NCI-H2227 treated with DMSO at 0.1 percent for 48 hours (cell line): ENCODE measurements at places on chromosomes 11 and 22.

GRCh38 chr22:32539631-32540421 is 65.2 kb downstream of the FBXO7 start:
- DNase-seq, result no peak

GRCh38 chr11:78220218-78221157 is 31.8 kb downstream of the USP35 start:
- DNase-seq, result no peak

DNA sequence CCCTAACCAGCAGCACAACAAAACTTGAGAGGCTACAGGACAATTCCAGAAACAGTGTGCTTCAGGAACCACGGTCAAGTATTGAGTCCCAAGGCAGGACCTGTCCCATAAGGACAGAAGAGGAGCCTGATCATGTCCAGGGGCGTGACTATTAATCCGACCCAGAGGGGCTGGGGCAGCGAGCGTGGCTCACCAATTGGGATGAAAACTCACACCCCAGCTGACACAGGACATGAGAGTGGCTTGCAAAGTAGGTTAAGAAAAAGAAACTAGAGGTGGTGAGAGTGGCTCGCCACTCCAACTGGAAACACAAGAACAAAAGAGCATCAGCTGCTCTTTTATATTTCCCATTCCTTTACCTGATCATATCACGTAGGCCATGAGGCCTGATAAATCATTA is 16.0 kb upstream of the FEZ1 start:
- DNase-seq, result no peak

DNA sequence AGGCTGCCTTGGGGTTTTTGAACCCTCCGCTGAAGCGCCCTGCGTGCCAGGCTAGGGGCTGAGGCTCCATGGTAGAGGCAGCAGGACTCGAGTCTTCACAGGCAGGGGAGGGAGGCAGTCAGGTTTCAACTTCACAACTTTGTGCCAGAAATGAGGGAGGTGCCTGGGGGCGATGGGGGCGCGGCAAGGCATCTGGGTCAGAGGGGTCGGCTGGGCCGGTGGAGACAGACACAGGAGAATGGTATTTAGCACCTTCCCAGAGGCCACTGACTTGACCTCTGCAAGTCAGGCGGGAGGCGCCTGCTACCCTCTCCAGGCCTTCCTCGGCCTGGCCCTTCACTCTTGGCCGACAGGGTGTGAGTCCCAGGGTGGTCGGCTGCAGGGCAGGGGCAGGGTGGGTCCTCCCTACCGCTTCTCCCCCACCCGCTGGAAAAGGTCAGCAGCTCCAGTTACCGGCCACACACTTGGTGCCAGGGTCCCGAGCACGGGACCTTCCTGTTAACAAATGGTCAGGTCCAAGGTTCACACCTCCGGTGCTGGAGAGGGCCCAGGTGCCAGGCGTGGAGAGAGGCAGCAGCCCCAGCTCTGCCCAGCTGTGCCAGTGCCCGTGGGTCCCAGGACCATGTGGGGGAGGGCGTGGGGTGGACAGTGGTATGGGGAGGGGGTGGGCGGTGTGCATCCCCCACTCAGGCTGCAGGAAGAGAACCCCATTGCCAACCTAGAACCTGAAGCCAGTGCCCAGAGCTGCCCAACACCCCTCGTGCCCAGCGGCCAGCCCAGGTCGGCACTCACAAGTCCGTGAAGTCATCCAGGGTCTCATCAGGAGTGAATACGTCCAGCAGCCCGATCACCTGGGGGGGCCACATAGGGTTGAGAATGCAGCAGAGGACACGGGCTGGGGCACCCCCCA is 3.8 kb downstream of the MAPK12 start:
- DNase-seq, result no peak

- DNase-seq, result no peak
Measured at GRCh38 chr11:127590314-127590713, 589.7 kb upstream of the KIRREL3 start.

DNA sequence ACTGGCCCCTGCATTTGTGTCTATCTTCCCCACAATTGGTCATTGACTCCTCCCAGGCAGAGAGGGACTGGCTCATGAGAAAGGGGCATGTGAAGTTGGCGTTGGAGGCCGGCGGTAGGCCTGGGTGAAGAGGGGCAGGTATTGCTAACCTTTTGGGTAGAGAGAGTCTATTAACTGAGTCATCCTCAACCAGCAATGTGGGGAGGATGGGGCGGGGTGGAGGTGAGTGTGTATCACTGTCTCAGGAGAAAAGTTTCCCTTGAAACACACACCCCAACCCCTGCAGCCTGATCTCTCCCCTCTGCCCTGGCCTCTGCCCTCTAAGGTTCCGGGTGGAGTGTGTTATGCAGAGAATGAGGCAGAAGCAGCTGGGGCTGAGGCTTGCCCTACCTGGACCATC is 60.1 kb upstream of the PHF21B start:
- DNase-seq, result no peak
